ENCODE measurements at places on chromosomes 1 and 21. TPM values are rescaled to one million over a fixed set of nuclear protein-coding genes. Genes with fewer than 3 reads are reported as not detected.

Gene MCOLN2
- 1.9 TPM for total RNA-seq

Gene HEATR1
- 26.6 TPM for total RNA-seq

Gene LHX8
- 1.1 TPM for total RNA-seq

Gene UMODL1
- not detected for total RNA-seq

Gene RABGAP1L
- 4.7 TPM for total RNA-seq

Gene HES2
- total RNA-seq: 4.7 TPM

Gene OR2L2
- total RNA-seq: 0.02 TPM

Gene MCOLN3
- 3.6 TPM for total RNA-seq

Gene UBE2U
- not detected for total RNA-seq

Gene LRRC8D
- total RNA-seq: 42.6 TPM

Gene RPTN
- total RNA-seq: not detected

Gene ACBD3
- total RNA-seq: 15.3 TPM
